Renal cortex interstitium (tissue), 15 donors: ENCODE measurements at places on chromosomes 5 and 9. TPM values are rescaled to one million over a fixed set of nuclear protein-coding genes. Genes with fewer than 3 reads are reported as not detected.

The PCDHGB1 gene
- 2.5 TPM for polyA plus RNA-seq

The MSANTD3 gene
- 21.8 TPM for polyA plus RNA-seq

The TAF11L5 gene
- not detected for polyA plus RNA-seq

The DEPDC1B gene
- 32.0 TPM for polyA plus RNA-seq

The MTAP gene
- 48.7 TPM for polyA plus RNA-seq

The CAMSAP1 gene
- 26.8 TPM for polyA plus RNA-seq

The SPATA31D4 gene
- not detected for polyA plus RNA-seq

The SPATA31C1 gene
- 0.71 TPM for polyA plus RNA-seq

The CFAP157 gene
- polyA plus RNA-seq: 5.2 TPM

The QRFP gene
- polyA plus RNA-seq: 0.36 TPM

The CBY3 gene
- 0.55 TPM for polyA plus RNA-seq

The FGF18 gene
- polyA plus RNA-seq: 0.42 TPM

The ZDHHC11 gene
- 4.8 TPM for polyA plus RNA-seq

The TMOD1 gene
- 2.7 TPM for polyA plus RNA-seq

The OR1L6 gene
- polyA plus RNA-seq: not detected

The RAB3C gene
- 1.2 TPM for polyA plus RNA-seq

The SLCO4C1 gene
- polyA plus RNA-seq: 29.1 TPM

The NHP2 gene
- 123 TPM for polyA plus RNA-seq

The PALM2AKAP2 gene
- polyA plus RNA-seq: 8.9 TPM

The SHISAL2B gene
- polyA plus RNA-seq: 0.37 TPM

The SLC31A1 gene
- polyA plus RNA-seq: 25.2 TPM

The HTR4 gene
- 0.11 TPM for polyA plus RNA-seq

The STKLD1 gene
- 4.4 TPM for polyA plus RNA-seq

The IFNE gene
- polyA plus RNA-seq: 0.13 TPM

The TIFAB gene
- polyA plus RNA-seq: 0.24 TPM

The ORM2 gene
- polyA plus RNA-seq: not detected

The ETF1 gene
- 73.9 TPM for polyA plus RNA-seq

The ORM1 gene
- not detected for polyA plus RNA-seq

The KLHL3 gene
- polyA plus RNA-seq: 17.6 TPM

The PCDHB4 gene
- 1.7 TPM for polyA plus RNA-seq

The TRIM14 gene
- 5.9 TPM for polyA plus RNA-seq
